ENCODE measurements at places on chromosomes 5 and 9.

- DNase-seq, result no peak
Observed at GRCh38 chr5:137669811-137670210, 66.1 kb downstream of the KLHL3 start.

DNA sequence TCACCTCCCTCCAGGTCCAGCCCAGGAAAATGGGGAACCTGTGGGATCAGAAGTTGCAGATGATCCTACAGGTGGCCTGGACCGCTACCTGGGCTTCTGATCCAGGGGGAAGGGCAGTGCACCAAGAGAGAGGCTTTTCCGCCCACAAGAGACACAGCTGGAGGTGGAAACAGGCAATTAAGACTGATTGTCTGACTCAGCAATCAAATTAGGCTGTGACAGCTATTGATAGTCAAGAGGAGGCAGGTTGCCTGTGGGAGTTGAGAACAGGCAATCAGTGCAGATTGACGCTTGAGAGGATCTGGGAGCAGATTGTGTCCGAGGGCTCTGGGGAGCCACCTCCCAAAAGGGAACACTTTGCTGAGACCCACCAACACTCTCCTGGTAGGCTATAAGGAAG, 71.1 kb upstream of the SLC44A1 start:
- DNase-seq, result no peak

- DNase-seq, result no peak
Observed at GRCh38 chr5:39405083-39405843, 19.5 kb downstream of the DAB2 start.

DNA sequence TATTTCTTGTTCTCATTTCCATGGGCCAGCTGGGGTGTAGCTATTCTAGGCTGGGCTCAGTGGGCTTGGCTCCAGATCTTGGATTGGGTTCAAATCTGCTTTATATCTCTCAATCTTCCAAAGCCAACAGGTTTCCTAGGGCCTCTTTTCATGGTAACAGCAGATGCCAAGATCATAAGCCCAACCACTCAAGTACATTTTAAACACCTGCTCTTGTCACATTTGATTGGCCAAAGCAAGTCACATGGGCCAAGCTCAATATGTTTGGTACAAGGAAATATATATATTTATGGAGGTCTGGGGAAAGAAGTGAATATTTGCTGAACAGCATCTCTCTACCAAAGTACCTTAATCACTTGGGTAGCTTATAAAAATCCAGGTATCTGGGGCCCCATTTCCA, 49.5 kb downstream of the MRRF start:
- no peak for DNase-seq

DNA sequence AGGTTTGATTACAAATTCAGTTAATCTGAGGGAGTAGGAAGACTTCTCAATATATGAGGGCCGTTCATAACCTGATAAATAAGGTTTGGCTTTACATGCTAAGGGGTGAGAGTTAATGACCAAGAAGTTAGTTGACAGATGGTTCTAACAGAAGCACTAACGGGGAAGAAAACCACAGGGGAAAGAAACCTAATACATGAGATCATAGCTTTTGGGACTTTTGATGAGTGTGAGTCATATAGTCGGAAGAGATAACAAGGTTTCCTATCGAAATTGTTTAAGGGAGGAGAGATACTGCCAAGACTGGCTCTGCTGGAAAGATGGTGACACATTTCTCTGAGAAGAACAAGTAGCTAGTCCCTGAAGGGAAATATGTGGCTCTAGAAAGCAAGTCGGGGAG, 140.1 kb downstream of the COX7C start:
- no peak for DNase-seq

DNA sequence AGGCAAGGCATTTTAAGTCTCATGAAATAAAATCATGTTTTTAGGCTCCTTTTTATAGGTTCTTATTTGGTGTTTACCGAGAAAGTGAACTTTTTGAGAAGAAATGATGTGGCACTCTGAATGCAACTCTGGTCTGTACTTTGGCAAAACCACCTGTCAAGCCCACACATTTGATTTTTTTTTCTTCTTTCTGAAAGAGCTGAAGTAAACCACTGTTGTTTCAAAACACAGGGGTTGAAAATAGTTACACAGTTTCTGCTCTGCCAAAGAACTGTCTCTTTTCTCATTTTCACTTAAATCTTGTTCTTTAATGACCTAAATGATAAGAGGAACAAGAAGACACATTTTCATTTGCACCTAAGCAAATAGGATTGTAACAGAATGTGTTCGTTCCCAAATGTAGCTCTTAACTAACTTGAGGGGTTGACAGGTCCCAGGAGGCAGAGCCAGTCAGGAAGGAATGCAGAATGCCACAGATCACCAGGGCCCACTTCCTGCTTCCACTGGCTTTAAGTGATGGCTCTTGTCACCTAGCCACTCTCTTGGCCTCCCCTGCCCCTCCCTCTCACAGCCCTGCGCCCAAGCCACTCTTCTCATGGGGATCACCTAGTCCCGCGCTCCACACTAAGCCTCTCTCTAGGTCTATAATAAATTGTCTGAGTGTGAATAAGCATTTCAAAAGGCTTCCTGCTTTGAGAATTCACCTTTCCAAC, 47.3 kb downstream of the MED27 start:
- no peak for DNase-seq

DNA sequence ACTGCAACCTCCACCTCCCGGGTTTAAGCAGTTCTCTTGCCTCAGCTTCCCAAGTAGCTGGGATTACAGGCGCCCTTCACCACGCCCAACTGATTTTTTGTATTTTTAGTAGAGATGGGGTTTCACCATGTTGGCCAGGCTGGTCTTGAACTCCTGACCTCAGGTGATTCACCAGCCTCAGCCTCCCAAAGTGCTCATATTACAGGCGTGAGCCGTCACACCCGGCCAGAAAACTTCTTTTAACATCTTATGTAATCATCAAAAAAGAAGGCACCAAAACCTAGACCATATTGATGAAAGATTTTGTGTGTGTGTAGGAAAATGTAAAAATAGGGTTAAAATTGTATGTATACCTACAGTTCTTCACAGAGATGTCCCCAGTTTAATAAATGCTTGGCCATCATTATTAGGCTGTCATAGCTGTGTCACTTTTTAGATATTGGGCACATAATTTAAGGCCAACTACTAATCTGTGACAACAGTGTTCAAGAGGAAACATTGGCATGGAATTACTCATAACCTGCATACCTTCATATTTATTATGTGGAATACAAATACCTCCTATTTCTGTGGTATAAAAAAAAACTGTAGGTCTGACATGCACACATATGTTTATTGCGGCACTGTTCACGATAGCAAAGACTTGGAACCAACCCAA, 44.4 kb downstream of the RAD50 start:
- no peak for DNase-seq

GRCh38 chr5:148776261-148776660, 50.1 kb upstream of the ADRB2 start:
- no peak for DNase-seq

DNA sequence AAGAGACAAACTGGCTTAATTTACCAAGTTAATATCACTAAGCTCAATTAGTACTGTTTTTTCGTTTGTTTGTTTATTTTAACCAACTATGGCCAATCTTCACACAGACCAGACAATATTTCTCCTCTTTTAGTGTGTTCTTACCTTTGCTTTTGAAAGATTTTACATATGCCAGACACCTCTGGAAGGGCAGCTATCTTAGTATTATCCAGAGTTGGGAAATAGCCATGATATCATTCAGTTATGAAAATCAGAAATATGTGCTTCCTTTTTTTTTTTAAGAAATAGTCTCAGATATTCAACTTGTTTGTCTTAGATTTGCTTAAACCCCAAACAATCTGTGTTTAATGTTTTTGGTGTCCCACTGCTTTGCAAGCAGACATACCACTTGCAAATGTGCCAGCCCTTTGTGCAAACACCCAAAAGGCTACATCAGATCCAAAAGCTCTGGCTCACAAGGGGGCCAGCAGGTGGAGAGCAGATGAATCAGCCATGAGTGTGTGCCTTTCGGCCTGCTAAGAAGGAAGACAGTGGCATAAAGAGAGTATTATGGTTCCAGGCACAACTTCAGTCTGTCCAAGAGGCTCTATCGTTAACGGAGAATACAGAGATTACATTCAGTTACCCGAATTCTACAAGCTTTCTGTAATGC, 147.6 kb downstream of the EFNA5 start:
- DNase-seq, result no peak

- peak; percentile 44 for DNase-seq
Observed at GRCh38 chr5:95631991-95632675, 12.2 kb downstream of the GPR150 start.

DNA sequence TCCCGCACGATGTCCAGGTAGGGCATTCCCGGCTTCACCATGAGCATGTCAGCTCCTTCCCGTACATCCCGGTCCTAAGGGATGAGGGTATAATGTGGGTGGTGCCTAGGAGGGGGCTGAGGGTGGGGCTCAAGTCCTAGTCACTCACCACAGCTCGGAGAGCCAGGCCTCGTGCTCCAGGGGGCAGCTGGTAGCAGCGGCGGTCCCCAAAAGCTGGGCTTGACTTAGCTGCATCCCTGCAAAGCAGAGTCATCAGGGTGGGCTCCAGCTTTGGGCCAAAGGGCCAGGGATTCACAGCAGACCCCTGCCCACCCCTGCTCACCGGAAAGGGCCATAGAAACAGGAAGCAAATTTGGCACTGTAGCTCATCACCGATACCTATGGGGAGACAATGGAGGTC, 11.6 kb downstream of the ALAD start:
- no peak for DNase-seq

DNA sequence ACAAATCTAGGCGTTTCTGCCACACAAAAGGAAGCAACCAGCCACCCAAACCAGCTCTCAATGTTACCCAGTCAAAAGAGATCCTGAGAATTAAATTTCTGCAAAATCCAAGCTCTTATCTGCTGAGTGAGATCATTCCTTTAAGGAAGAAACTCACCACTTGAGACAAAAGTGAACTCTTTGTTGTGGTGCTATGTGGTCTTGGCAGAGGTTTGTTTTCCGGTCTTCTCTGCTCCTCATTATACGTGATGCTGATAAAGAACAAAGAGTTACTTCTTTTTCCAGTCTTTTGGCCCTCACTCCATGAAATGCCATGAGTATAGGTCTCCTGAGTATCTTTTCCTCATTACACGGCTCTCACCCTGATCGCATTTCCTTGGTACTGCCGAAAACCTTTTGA, 82.1 kb downstream of the PRKACG start:
- DNase-seq, result no peak

DNA sequence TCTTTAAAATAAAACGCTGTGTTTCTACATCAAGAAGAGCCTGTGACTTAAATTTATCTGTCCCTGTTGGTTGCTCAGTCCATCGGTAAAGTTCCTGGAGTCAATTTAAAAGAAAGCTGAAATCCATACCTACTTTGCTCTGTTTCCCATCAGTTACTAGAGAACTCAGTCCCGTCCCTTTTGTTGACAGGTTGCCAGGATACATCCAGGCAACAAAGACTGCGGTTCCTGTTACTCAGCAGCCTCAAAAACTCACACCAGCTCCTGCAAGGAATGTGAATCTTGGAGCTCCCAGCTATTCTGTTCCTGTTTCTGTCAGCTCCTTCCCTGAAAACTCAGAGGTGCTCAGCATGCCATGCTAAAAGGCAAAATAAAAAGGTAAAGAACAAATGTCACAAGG, at the start of gene ZNF474:
Gene ZNF474, plus strand, starts transcription at position 241 of the 400 bp plus-strand sequence. CDS start 22,445 bp downstream, outside the sequence.
- DNase-seq, result no peak

DNA sequence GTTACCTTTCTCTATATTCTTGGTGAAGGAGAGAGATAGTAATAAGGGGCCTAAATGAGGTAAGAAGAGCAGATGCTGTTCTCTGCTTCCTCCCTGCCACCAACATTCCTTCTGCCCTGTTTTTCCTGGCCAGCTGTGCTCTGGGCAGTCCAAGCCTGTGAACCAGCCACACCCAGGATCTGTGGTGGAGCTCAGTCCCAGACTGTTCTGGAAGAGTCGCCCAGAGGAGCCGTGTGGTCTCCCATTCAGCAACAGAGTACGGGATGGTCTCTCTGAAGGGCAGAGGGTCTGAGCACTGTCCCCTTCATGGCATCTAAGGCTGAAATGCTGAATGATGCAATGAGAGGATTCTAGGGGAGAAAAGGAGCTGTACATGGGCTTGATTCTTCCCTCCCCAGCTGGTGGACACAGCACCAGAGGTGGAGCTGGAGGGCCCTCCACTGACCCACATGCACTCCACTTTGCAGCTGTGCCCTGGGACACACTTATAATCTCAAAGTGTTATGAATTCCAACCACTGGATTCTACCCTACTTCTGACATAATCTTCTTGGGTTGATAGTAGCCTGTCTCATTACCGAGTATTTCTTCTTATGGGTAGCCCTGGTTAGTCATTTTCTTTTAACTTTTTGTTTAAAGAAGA, 70.8 kb upstream of the RPS23 start:
- no peak for DNase-seq

DNA sequence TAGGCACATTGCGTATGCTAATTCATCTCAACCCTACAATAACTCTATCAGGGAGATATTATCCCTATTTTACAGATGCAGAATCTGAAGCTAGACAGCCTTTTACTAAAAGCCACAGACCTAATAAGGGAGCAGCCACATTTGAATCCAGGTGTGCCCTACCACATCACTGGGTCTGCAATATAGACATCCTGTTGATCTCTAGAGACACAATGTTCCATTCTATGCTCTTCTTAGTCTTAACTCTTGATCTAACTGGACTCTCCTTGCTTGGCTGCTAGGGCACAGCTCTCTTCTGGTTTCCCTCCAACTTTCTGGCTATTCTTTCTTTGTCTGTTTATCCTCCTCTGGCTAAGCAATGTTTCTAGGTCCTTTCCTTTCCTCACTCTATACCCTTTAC, 1.4 kb upstream of the SPATA6L start:
- DNase-seq, result no peak

- DNase-seq, result peak; percentile 40
Observed at GRCh38 chr9:35079426-35080341, at the start of gene FANCG. Gene FANCG, minus strand, starts transcription at chr9:35079942. Its CDS starts 418 bp downstream, at chr9:35079524.

GRCh38 chr9:73525350-73525749, 373.7 kb downstream of the ANXA1 start:
- no peak for DNase-seq

- no peak for DNase-seq
Observed at GRCh38 chr9:112570671-112571167, 84.1 kb downstream of the KIAA1958 start.

- DNase-seq, result no peak
Observed at GRCh38 chr9:78903581-78903980, 606.7 kb downstream of the PSAT1 start.

DNA sequence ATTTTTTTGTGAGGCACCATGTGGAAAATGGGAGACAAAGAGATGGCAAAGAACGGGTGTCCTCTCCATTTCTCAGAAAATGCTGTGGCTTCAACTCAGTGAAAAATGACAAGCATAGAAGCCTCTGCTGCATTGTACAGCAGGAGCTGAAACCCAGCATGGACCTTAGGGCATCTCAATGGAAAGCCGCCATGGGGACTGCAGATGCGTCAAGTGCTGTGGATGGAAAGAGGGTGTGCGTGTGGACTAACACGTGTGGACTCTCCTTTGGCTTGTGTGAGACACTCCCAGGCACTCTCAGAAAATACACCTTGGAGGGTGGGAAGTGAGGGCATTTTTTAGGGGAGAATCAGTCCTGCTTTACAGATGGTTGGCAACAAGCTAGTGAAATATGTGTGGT, 2.2 kb upstream of the GLRX start:
- DNase-seq, result no peak

Measured in stimulated activated CD8-positive, alpha-beta memory T cell treated with anti-CD3 and anti-CD28 coated beads, Interleukin-4, amount 100 ng/mL, for 4 hours (primary cell).